ENCODE measurements at places on chromosomes 6 and 20. TPM values are rescaled to one million over a fixed set of nuclear protein-coding genes. Genes with fewer than 3 reads are reported as not detected.

Gene RUNX2
- total RNA-seq: 20.2 TPM

Gene BTN1A1
- total RNA-seq: not detected

Gene HLA-DPB1
- total RNA-seq: 41.1 TPM

Gene GRM1
- 0.25 TPM for total RNA-seq

Gene MCUR1
- total RNA-seq: 13.7 TPM

Gene GLP1R
- total RNA-seq: not detected

Data from mesangial cell (primary cell).